ENCODE measurements at places on chromosomes 1 and 21.

DNA sequence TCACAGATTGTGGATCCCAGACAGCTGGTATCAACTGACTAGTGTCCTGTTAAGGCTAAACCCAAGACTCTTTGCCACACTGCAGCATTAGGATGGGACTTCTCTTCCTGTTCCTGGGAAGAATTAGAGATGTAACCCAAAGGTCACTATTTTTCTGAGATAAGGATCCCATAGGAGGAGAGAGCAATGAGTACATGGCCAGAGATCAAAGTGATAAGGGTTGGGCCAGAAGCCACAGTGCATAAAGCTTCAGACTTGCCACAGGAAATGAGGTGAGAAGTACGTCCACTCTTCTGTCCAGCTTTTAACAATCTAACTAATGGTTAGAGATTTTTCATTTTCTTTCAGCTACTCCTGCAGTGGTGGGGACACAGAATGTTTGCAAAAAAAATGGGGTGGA lies at the start of gene HSD3B1:
TSS of gene HSD3B1 (plus strand) at position 270 of the 400 bp plus-strand sequence. CDS start 267 bp downstream, outside the sequence.
- no peak for DNase-seq

DNA sequence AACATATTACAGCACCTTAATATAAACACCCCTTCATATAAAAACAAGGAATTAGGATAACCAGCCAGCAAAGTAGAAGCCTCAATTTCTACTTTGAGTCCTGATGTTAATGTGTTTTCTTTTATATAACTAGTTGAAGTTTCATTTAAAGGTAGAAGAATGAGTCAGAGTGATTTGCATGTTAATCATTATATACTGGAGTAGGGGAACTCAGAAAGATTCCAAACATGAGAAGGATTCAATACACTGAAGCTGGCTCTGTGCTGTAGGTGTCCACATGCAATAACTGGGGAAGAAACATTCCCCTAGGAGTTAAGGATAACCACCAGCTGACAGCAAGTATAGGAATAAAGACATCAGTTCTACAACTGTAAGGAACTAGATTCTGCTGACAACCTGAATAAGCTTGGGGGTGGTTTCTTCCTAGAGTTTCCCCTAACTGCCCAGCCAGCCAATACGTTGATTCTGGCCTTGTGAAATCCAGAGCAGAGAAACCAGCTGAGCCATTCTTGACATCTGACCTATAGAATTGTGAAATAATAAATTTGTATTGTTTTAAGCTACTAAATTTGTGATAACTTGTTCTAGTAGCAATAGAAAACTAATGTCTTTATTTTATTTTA lies 33.4 kb upstream of the RNPC3 start:
- DNase-seq = no peak

DNA sequence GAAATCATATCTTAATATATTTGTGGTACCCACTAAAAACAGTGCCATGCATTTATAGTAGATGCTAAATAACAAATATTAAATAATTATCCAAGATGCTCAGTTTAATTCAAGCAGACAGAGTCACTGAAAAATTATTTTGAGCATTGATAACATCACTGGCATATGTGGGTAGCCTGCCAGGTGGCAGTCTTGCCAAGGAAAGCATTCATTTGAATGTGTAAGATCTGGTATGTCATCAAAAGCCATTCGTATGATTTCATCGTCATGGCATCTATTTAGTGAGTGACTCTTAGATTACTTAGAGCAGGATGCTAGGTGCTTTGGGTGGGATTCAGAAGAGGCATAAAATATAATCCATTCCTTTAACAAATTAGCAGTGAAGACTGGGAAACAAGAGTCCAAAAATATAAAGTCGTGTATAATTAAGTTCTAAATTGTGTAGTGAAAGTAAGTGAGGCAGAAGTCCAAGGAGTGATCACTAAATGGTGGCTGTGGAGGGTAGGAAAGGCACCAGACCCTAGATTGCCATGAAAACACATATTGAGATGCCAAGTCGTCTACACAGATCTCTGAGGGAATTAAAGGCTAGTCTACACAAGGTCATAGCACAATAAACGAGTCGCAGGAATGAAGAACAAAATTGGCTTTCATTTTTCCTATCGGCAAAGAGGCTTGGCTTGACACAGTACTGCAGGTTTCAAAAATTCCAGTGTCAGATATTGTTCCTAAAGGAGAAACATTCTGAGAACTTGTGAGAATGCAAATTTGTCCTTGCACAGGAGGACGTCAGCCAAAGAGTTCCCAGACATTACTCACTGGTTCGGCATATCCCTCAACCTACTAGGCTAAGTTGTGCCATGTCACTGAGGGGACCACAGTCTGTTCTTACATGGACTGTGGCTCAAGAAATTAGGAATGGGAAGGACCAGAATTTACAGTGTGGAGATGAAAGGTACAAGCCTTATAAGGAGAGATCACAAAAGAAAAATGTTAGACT lies 130.8 kb downstream of the LYPLAL1 start:
- DNase-seq = no peak

- no peak for DNase-seq
Observed at GRCh38 chr1:10724052-10724494, 72.4 kb downstream of the CASZ1 start.

- no peak for DNase-seq
Observed at GRCh38 chr1:236686815-236687160, 489 bp downstream of the ACTN2 start.

DNA sequence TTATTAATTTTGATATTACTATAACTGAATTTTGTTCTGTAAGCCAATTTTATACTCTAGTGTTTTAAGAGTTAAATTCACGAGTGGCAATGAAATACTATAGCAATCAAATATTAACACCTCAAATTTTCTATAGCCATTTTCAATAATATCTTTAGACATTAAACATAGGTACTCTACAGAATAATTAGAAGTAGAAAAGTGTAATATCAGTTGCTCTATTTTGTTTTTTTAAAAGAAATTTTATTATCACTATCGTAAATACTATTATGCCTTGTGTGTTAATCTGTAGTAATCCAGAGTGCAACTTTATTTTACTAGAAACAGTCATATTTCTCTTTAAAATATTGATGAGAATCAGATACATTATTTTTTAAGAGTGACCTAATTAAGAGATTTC lies 691.2 kb downstream of the USP25 start:
- DNase-seq = no peak

GRCh38 chr21:41778930-41779600 lies 12.2 kb upstream of the RIPK4 start:
- no peak for DNase-seq

Measured in SK-MEL-5 (cell line).